Activated T-cell treated with anti-CD3 and anti-CD28 coated beads, Interleukin-2, amount 50 U/mL, for 24 hours (primary cell): ENCODE measurements at places on chromosomes 2 and 18.

- no peak for DNase-seq
These were observed 81.5 kb upstream of the FZD7 start for GRCh38 chr2:201952187-201952586.

DNA sequence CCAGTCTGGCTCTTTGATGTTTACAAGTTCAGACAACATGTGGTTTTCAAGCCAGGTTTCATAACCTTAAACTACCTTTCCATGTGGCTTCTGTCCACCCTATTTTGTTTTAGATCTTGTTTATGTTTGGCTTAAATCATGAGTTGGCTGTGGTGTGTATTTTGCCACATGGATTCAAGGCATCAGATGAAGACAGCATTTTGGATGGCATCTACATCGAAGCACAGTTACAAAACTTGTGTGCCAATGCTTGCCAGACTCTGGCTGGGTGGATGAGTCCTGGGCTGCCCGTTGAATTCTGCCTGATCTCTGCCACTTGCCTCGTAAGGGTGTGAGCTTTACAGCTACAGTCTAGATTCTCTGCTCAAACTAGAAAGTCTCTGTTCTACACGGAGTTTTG is 335.3 kb downstream of the MYCN start:
- no peak for DNase-seq

- peak; percentile 52 for DNase-seq
These were observed 132.8 kb downstream of the ARHGAP15 start for GRCh38 chr2:143261986-143262385.

GRCh38 chr2:212264187-212264586 is 274.4 kb downstream of the ERBB4 start:
- no peak for DNase-seq

DNA sequence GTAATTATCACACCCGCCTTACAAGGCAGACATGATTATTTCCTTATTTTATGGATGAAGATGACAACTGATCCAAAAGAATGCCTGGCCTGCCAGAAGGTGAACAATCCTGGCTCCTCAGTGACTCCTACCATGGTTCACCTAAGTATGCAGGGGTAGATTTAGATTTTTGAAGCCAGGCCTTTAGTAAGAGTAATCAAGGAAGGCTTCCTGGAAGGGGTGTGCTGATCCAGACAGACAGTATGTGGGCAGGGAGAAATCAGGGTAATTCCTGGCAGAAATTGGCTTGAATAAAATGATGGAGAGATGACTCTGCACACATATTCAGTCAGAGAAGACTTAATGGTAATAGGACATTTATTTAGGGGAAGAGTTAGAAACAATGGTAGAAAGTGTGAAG is 637.7 kb upstream of the FANCL start:
- DNase-seq = no peak

GRCh38 chr2:98881153-98881650 is 54.8 kb downstream of the CRACDL start:
- no peak for DNase-seq

DNA sequence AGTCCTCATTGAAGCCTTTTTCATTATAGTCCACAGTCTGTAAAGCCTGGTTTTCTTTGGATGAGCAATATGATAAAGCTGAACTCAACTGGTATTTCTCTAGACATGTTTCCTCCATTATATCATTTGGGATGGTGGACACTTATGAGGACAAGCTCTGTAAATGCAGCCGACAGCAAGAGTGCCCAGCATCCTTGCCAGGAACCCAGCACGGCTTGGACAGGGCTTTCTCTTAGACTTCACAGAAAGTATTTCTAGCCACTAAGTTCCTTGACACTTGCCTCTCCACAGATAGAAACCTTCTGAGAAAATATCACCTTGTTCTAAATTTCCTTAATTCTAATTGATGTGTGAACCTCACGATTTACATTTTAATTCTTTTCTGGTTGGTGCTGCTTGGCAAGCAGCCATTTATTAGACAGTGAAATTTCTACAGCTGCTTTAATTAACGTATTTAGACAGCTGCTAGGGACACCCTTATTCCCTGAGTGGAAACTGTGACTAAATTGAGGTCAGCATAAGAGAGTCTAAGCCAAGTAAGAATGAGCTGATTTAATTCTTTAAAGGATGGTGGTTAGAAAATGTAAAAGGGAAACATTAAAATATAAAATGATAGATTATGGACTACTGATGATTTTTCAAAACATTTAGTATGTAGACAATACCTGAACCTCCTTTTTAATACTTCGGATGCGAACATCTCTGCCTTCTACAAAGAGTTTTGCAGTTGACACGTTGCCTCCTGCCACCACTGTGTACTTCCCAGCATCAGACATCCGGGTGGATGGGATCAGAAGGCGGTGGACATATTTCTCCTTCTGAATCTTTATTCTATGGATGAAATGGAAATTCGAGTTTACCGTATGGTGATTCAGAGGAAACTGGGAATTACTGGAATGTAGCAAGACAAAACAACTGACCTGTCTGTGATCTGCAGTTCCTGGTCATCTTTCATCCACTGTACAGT is 39.8 kb downstream of the TTN start:
- no peak for DNase-seq

GRCh38 chr2:216916956-216917650 is 57.2 kb upstream of the TNP1 start:
- no peak for DNase-seq

GRCh38 chr2:157386247-157386646 is 57.6 kb downstream of the CYTIP start:
- no peak for DNase-seq

- DNase-seq = peak; percentile 82
These were observed 43.5 kb downstream of the FBLN7 start for GRCh38 chr2:112181571-112182290.

DNA sequence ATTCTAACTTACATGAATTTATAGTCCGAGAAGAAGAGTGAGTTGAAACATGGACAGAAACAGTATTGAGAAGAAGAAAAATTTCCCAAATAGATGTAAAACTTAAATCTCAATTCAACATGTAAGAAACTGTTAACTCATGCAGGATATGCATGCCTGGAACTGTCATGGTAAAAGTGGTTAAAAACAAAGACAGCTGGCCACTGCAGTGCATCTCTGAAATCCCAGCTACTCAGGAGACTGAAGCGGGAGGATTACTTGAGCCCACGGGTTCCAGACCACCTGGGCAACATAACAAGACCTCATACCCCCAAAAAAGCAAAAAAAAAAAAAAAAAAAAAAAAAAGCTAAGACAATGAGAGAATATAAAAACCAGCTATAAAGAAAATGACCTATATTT is 93.0 kb upstream of the TTC27 start:
- DNase-seq = no peak

DNA sequence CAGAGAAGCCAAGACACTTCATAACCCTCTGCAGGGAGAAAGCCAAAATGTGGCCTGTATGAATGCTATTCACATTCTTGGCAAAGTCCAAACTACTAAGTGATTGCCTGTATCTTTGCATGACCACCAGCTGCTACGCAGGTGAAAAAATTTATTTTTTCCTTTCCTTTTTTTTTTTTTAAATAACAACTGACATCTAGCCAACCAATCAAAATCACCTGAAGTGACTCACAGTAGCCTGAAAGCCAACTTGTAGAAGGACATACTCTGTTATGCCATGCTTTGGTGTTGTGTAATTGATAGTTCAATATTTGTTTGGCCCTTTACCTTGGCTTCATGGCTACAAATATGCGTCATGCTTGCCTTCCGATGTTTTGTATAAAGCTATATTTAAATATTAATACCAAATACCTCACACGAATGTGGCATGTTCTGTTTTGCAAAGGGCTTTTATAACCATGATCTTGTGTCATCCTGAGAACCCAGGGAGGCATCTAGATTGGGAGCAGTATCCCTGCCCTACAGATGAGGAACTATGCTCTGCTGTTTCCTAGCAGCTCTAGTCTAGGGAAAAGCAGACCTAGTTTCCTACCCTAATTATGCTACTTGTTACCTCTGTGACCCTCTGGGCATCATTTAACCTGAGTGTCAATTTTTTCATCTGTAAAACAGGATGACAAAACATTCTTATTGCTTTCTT is 102.1 kb downstream of the MYOM1 start:
- no peak for DNase-seq

GRCh38 chr2:8587920-8588830 is 93.7 kb upstream of the ID2 start:
- DNase-seq = no peak

- DNase-seq = no peak
These were observed 297.6 kb downstream of the PARD3B start for GRCh38 chr2:204842661-204843485.

GRCh38 chr2:208142240-208142924 is 3.6 kb downstream of the CRYGB start:
- no peak for DNase-seq

DNA sequence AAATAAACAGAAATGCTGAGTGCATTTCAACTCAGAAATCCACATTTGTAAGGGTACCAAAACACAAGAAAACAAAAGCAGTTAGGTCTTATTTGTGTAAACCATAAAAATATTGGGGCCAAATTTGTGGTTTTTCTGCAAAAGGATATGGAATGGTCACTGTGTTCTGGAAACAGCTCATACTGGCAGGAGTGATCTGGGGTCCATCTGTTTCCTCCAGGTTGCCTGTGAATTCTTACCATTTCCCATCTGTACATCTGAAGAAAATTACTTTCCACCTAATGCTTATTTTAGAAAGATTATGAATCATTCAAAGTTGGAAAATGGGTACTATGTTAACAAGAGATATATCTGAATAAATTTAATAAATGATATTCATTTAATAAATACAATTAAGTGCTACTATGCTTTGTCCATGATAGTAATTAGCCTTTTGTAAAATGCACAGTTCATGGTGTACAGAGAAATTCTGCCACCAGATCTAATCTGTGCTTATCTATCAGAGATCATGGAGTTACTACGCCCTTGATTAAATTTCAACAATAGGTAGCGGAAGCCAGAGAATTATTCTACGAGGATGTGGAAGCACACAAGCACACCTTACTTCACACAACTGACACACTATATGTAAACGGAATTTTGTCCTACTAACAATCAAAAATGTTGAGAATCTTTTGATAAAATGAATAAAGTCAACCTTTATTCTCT is 10.9 kb downstream of the ALS2 start:
- DNase-seq = no peak

- DNase-seq = no peak
These were observed 100.6 kb downstream of the CMPK2 start for GRCh38 chr2:6764968-6765723.

DNA sequence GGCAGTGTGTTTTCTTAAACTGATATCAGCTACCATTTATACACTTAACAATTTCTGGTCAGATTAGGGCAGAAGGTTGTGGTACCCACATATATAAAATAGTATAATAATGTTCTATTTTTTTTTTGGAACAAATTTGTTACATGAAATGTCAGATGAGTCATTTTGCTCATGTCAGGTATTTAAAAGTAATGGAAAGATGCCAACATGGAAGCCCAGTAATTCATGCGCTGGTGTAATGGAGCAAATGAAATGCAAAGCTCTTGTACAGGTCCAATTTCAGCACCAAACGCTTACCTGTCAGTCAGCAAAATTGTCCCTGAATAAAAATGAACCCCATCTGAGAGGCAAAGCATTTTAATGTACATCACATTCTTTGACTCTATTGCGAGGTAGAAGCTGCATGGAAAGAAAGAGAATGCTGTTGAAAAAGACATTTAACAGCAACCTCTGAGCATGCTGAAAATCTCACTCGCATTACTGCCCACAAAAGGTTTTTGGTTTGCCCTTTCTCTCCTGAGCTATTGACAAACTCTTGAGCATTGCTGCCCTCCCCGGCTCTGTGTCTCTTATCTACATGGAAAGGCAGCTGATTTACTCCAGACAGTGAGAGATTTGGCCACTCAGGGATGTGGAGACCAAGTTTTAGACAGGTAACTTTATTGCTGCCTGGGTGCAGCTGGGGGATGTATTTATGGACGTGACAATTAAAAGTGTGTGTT is 217.5 kb downstream of the CAMKMT start:
- DNase-seq = no peak

- DNase-seq = no peak
These were observed 43.2 kb downstream of the KDM3A start for GRCh38 chr2:86484385-86484784.

- no peak for DNase-seq
These were observed 16.3 kb downstream of the IGFBP5 start for GRCh38 chr2:216678813-216679657.

- DNase-seq = no peak
These were observed 112.8 kb downstream of the SPTBN1 start for GRCh38 chr2:54568876-54569321.

- DNase-seq = no peak
These were observed 503.7 kb downstream of the ADCYAP1 start for GRCh38 chr18:1408376-1408775.

- DNase-seq = no peak
These were observed 347.7 kb downstream of the KIAA1328 start for GRCh38 chr18:37176621-37176934.

GRCh38 chr18:3029215-3029952 is 16.4 kb upstream of the LPIN2 start:
- no peak for DNase-seq

GRCh38 chr2:113133704-113134598 is 6.6 kb downstream of the IL1RN start:
- no peak for DNase-seq

- DNase-seq = no peak
These were observed 80.5 kb downstream of the ZBTB7C start for GRCh38 chr18:48328473-48329210.

DNA sequence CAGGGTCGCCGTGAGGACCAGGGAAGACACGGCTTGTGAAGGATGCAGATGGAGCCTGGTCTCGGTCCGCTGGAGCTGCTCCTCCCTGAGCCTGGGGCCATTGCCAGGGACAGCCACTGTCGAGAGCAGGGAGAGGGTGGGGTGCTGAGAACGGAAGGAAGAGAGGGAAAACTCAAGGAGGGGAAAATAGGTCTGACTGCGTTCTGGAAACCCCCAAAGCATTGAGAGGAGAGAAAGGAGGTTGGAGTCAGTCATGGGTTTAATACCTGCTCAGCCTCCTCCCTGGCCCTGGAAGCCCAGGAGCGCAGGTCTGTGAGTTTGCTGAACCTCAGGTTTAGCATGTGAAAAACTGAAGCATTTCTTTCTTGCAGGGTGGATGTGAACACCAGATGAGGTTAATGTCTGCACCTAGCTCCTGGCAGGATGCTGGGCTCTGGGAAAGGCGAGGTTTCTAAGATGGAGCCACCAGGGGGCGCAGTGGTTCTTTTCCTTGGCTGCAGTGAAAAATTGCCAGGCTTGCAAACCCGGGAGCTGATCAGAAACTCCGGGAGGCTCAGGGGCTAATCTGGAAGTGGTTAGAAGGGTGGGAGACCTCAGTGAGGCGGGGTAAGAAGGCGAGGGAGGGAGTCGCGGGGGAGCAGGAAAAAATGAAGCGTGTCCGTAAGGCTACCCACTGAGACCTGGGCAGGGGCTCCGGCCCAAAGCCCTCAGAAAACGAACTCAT is 33.6 kb upstream of the RNF149 start:
- peak; percentile 84 for DNase-seq

- DNase-seq = peak; percentile 82
These were observed at the start of gene DOCK10 for GRCh38 chr2:225041851-225042799. TSS of gene DOCK10 (minus strand) at chr2:225042468. CDS start at chr2:225042374, 94 bp downstream.

- no peak for DNase-seq
These were observed 213.3 kb downstream of the SETBP1 start for GRCh38 chr18:44893966-44894365.
